ENCODE measurements at places on chromosomes 7 and 10.
A peak's percentile ranks its signal among the peaks of the same experiment; 100 is the strongest.

DNA sequence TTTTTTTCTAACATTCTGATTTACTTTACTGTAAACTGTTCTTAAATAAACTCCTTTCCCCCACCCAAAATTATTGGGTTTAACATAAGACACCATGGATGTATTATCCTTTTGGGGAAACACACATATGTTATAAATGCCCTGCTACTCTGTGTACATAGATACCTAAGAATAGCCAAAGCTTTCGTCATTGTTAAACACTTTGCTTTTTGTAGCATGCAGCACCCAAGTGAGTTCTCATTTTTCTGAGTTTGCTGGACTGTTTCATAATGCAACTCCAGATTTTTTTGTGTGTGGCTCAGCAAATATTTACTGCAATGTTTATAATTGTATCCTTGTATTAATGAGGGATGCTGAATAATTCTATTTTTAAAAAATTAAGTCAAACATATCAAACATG lies 86.9 kb downstream of the VTI1A start:
- DNase-seq, result no peak

- DNase-seq, result no peak
These were observed 258.0 kb downstream of the GALNT17 start for GRCh38 chr7:71389976-71390375.

- no peak for DNase-seq
These were observed 22.1 kb upstream of the OPN4 start for GRCh38 chr10:86632009-86632800.

DNA sequence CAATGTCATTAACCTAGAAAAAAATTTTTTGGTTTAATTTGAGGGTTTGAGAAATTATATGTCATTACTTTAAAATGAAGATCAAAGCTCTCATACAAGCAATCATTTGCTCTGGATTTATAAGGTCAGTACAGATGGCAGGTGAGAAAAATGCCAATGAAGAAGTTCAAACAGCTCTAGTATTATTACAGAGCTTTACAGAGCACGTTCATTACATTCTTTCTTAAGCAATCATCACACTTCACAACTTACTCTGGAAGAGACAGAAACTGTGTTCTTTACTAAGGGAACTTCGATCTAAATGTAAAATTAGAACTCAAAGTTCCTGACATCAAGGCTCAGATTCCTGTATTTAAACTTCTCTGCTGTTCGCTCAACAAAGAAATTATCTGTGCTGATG lies 153.4 kb downstream of the ATE1 start:
- no peak for DNase-seq

DNA sequence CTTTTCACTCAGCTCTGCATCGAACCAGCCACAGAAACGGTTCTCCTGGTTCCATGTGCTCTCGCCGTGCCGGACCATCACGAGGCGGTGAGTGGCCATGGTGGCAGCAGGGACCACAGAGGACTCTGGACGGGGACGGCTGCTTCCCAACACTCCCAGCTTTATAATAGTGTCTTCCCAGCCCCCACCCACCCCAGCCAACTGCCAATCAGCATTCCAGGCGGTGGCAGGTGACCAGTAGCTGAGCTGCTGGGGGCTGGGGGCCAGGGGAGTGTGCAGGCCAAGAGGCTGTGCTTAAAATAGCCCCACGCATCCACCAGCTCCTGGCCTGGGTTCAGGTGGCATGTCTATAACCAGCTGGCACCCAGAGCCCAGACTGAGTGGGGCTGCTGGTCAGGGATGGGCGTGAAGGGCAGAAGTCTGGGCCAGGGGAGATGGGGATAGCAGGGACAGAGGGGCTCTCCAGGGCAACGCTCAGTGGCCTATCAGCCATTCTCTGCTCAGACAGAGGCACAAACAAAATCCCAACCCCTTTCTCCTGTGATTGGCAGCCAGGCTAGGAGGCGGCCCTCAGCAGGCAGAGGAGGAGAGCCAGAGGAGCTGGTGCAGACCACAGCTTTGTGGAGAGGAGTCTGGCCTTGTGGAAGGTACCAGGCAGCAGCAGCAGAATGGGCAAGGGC lies at the start of gene PGAM2:
Gene PGAM2 (minus strand): TSS at position 137 of the 680 bp plus-strand sequence. CDS start 38 bp downstream, at position 99.
- no peak for DNase-seq

DNA sequence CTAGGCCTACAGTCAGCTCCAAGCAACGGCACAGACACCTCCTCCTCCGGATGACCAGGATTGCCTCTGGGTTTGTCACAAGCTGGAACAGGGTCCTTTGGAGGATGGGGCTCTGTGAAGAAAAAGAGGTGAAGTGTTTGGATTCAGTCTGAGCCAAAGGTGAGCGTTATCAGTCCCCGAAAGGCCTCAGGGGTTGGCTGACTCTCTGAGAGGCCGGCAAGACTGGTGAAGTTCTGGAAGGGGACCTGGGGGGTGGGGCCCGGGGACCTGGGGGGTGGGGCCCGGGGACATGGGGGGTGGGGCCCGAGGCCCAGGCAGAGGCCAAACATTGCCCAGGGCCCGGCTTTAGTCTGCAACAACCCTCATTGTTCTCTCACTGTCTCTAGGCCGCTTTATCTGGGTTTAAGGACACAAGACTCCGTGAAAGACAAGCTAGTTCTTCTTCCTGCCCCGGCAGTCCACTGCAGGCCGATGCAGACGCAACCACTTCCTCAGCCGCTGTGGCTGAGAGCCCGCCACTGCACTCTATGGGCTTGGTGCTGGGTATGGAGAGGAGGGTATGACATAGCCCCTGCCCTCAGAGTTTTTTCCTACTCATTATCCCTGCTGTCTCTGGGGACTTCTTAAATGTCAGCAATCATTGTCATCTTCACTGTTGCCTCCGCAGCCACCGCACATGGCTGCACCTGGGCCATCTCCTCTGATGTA lies 27.4 kb upstream of the PSAP start:
- no peak for DNase-seq

DNA sequence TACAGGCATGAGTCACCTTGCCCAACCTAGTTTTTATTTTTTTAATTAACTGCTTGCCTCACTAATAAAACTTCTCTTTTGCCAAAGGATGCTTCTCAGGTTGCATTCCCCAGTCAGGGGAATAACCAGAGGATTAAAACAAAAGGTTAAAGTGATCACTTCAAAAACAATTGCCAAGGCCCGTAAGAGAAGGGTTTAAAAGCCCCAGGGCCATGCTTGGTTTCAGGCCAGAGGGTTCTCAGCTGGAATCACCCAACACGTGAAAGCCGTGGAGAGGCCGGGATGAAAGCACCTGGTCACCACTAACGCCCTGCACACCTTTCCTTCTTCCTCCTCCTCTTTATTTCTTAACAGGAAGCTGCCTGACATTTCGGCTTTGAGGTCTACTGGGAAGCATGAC lies 587.5 kb downstream of the PTPRN2 start:
- DNase-seq, result no peak

DNA sequence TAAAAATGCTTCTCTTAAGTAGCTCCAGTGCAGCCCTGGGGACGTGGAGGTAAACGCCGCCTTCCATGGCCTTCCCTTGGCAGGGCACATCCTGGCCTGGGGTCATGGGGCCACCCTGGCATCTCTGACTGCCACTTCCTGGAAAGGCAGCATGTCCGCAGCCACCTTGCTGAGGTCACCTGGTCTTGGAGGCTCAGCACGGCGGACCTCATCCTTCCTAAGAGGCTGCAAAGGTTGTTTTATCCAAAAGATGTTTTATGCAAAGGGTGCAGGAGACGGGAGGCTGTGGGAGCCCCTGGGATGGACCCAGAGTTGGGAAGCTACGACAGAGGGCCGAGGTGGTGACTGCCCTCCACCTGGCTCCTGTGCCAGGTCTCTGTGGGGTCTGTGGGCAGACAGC lies 106.0 kb downstream of the TCERG1L start:
- DNase-seq, result no peak

DNA sequence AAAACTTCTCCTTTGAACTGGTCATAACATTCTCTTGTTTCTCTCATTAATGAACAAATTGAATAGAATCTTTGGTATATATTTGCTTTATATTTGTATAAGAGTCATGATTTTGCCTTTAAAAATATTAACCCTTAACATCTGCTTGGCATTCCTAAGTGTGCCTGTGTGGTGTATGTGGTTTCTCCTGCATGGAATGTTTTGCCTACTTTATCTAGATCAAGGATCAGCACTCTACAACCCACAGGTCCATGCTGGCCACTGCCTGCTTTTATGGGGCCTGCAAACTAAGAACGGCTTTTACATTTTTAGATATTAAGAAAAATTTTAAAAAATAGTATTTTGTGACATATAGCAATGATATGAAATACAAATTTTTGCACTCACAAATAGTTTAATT lies 4.3 kb upstream of the LAMB4 start:
- no peak for DNase-seq

GRCh38 chr10:96236090-96236478 lies 35.3 kb downstream of the BLNK start:
- no peak for DNase-seq

DNA sequence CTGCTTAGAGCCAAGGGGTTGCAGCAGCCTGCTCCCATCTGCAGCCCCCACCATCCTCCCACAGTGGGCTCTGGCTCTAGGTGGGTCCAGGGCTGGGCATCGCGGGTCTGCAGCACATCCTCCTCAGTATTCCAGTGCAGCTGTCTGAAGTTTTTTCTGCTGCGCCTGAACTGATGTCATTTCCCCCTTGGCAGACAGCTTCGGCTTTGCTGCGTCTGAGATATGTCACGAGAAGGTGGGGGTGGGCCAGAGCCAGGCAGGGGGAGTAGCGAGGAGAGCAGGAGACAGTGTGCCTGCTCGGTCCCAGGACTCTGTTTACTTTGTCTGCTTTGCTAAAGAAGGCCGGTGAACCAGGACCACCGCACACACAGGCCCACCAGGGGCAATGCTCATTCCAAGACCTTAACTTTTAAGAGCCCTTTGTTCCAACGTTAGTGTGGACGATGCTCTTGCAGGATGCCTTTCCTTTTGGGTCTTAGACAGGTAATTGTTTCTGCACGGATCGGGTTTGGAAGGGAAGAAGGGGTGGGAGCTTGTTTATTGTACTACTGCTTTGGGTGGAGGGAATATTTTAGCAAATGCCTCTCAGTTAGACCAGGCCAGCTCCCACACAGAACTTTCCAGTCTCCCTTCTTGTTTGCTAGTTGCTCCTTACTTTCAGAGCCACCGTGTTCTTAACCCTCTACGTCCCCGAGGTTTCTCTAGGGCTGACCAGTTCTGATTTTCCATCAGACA lies 32.4 kb downstream of the WBP1L start:
- DNase-seq, result no peak

- DNase-seq, result no peak
These were observed 45.8 kb downstream of the SUFU start for GRCh38 chr10:102549549-102549948.

DNA sequence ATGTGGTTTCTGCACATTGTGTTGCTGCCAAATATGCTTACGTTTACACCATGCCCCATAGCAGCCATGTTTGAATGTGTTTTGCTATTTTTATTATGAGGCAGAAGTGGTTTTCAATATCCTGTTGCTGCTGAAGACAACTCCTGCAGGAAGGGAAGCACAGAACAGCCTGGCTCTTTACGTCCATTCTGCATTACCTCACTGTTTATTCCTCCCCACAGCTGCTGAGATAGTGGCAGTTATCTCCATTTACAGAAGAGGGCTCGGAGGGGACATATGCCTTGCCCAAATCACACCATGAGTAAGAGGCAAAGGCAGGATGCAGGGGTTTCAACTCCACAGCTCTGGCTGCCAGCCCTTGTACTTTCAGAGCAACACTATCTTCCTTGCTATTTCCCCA lies 35.3 kb downstream of the PLPP4 start:
- no peak for DNase-seq

GRCh38 chr7:80047856-80048459 lies 86.7 kb upstream of the GNAI1 start:
- DNase-seq, result no peak

- peak; percentile 22 for DNase-seq
These were observed 12.9 kb upstream of the HOXA13 start for GRCh38 chr7:27212497-27213432.
